ENCODE measurements at places on chromosomes 2 and 18.
A peak's percentile ranks its signal among the peaks of the same experiment; 100 is the strongest.

- no peaks in the 10 kb centered on the region for H3K36me3 ChIP-seq
- no peak overlapping the region for H3K4me3 ChIP-seq
- H3K27me3 ChIP-seq, result no peaks in the 10 kb centered on the region
These were observed 11.7 kb upstream of the SMAD7 start for GRCh38 chr18:48962252-48962993.

GRCh38 chr2:230949966-230950873, 25.2 kb upstream of the GPR55 start:
- no peaks in the 10 kb centered on the region for H3K4me1 ChIP-seq
- no peak overlapping the region for H3K27ac ChIP-seq
- H3K27me3 ChIP-seq, result no peaks in the 10 kb centered on the region
- DNase-seq, result no peak
- H3K4me3 ChIP-seq, result no peak overlapping the region

DNA sequence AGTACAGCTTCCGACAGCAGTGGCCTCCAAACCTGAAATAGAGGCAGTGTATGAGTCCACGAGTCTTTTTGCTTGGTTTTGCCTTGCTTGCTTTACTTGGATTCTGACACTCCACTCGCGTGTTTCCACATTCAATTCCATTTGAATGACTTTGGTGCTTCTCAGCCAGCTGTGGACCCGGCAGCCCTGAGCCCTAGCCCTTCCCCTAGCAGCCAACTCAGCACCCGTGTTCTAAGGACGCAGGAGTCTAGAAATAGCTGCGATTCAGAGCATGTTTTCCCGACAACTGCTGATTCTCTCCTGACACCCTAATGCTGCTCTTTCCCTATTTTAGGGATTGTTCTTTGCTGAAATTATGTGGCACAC, 20.6 kb downstream of the LRRFIP1 start:
- no peak overlapping the region for H3K27ac ChIP-seq
- H3K4me1 ChIP-seq, result no peaks in the 10 kb centered on the region
- no peaks in the 10 kb centered on the region for H3K36me3 ChIP-seq
- H3K4me3 ChIP-seq, result no peak overlapping the region
- DNase-seq, result no peak

DNA sequence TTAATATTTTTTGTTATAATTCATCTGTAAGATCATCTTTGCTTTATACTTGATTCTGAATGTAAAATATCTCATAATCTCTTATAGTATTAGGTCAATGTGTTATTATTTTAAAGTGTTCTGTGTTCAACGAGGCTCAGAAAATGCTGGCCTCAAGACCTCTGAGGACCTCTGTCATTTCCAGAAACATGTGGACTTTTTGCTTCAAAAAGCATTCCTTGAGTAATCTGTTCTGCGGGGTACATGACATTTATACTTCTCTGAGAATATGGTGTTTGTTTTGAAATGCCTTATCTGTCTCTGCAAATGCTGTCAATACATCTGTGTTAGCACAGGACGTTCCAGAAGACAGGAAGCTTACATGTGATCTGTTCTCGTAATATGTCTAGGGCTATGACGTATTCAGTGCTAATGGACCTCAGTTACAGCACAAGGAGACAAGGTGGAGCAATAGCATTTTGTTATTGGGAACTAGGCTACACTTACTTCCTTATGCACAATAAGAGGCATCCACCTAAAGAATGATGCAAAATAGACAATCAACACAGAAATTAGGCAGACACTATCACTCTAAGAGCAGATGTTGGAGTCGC, 37.6 kb upstream of the IL1RL1 start:
- DNase-seq, result no peak
- no peaks in the 10 kb centered on the region for H3K4me1 ChIP-seq
- H3K36me3 ChIP-seq, result no peaks in the 10 kb centered on the region
- no peaks in the 10 kb centered on the region for H3K27me3 ChIP-seq

DNA sequence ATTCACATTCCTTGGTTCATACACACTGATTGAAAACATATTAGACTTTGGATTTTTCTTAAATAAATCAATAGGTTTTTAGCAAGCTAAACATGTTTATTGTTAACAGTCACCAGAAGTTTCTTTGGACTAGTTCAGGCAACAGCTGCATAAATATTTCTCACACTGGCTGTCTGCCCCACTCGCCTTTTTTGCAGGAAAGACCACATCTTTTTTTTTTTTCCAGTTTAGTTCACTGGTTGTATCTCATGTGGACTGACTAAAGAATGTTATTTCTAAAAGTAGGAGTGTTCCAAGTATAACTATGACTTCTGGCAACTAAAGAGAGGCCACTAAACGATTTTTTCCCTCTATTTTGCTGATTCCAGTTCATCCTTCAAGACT, 31.1 kb downstream of the SLC40A1 start:
- H3K27ac ChIP-seq, result no peak overlapping the region
- H3K4me3 ChIP-seq, result no peak overlapping the region
- H3K27me3 ChIP-seq, result no peaks in the 10 kb centered on the region
- H3K36me3 ChIP-seq, result no peaks in the 10 kb centered on the region
- no peaks in the 10 kb centered on the region for H3K4me1 ChIP-seq
- no peak for DNase-seq

- no peak for DNase-seq
- no peaks in the 10 kb centered on the region for H3K4me1 ChIP-seq
- H3K36me3 ChIP-seq, result no peaks in the 10 kb centered on the region
- H3K27ac ChIP-seq, result no peak overlapping the region
- no peaks in the 10 kb centered on the region for H3K27me3 ChIP-seq
These were observed 43.5 kb downstream of the FBLN7 start for GRCh38 chr2:112181571-112182290.

DNA sequence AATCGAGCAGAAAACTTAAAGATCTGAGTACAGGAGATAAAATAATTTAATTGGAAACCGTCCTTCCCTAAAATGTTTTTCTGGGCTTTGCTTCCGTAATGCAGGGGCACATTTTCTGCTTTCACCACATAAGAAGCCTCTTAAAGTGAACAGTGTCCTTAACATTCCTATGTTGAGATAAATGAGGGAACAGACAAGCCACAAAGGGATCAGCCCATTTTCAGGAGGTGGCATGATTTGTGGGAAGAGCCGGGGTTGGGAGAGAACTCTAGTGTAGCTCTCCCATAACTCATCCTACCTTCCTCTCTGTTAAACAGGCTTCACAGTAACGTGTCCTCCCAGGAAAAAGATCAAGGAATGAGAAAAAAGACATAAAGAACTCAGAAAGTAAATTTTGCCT, 56.9 kb upstream of the ACVR1C start:
- no peaks in the 10 kb centered on the region for H3K4me1 ChIP-seq
- no peak overlapping the region for H3K4me3 ChIP-seq
- H3K36me3 ChIP-seq, result no peaks in the 10 kb centered on the region
- H3K27me3 ChIP-seq, result no peaks in the 10 kb centered on the region
- H3K27ac ChIP-seq, result no peak overlapping the region

DNA sequence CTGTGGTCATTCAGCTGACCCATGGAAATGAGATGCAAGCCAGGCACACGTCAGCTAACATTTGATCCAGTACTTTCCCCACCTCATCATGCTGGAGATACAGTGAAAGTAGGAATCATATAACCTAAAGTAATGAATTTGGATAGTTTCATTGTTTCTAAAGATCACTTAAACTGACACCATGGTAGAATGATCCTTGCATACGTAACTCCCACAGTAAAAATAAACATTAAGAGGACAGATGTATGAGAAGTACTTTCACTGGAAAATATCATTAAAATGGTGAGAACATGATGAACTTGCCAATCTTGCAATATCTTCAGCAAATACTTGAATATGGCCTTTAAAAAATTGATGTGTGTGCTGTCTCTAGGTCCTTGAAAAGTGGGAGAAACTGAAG, 85.4 kb downstream of the MAIP1 start:
- H3K27me3 ChIP-seq, result no peaks in the 10 kb centered on the region
- no peak overlapping the region for H3K4me3 ChIP-seq
- H3K4me1 ChIP-seq, result no peaks in the 10 kb centered on the region
- H3K27ac ChIP-seq, result no peak overlapping the region

- no peak overlapping the region for H3K27ac ChIP-seq
- peaks cover 3% of the 10 kb centered on the region for H3K27me3 ChIP-seq
These were observed 127.7 kb downstream of the DTNA start for GRCh38 chr18:34837769-34838272.

- H3K36me3 ChIP-seq, result peaks cover 18% of the 10 kb centered on the region
- no peak overlapping the region for H3K27ac ChIP-seq
- H3K4me3 ChIP-seq, result no peak overlapping the region
- DNase-seq, result no peak
These were observed 10.3 kb downstream of the NCK2 start for GRCh38 chr2:105754994-105755393.

- H3K4me3 ChIP-seq, result no peak overlapping the region
- no peaks in the 10 kb centered on the region for H3K27me3 ChIP-seq
- H3K27ac ChIP-seq, result no peak overlapping the region
- no peaks in the 10 kb centered on the region for H3K36me3 ChIP-seq
These were observed 327.2 kb downstream of the SATB2 start for GRCh38 chr2:199130501-199130900.

GRCh38 chr2:44942304-44943030, 965 bp downstream of the SIX3 start:
- H3K4me1 ChIP-seq, result no peaks in the 10 kb centered on the region
- H3K4me3 ChIP-seq, result peak overlapping the region; percentile 31
- H3K27ac ChIP-seq, result no peak overlapping the region
- DNase-seq, result peak; percentile 54
- no peaks in the 10 kb centered on the region for H3K36me3 ChIP-seq

DNA sequence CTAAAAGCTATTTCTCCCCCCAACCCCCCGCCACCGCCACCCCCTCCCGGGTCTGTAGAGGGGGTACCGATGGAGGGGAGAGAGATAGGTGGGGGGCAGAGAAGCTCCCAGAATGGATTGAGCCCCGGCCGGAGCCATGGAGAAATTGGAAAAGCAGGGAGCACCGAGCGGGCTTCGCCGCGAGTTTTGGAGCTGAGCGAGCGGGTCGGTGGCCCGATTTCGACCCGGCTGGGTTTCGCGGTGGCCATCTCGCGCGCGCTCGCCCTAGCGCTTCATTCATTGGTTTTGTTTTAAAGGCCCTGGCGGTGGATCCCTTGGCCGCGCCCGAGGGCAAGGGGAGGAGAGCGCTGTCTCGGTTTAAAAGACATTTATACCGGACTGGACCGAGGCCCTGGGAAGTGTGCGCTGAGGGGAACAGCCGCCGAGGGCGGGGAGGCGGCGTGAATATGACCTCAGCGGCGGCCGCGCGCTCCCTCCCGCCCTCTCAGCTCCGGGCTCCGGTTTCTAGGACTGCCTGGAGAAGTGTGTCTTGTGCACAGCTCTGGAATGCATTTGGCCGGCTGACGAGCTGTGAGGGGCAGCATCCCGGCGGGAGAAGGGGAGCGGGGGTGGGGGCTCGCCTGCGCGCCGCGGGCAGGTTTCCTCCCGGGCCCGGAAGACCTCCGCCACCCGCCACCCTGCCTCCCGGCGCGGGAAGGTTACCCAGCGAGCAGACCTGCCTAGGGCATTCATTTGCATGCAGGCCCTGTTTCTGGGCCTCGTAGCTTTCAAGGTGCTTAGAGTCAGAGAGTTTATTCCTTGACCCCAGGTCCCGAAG, 1.7 kb upstream of the SMAD7 start:
- peak overlapping the region; percentile 40 for H3K4me3 ChIP-seq
- DNase-seq, result no peak
- H3K36me3 ChIP-seq, result peaks cover 8% of the 10 kb centered on the region
- peaks cover 28% of the 10 kb centered on the region for H3K4me1 ChIP-seq
- peak overlapping the region; percentile 98 for H3K27ac ChIP-seq

GRCh38 chr18:12032786-12033642, 51.7 kb downstream of the IMPA2 start:
- no peaks in the 10 kb centered on the region for H3K27me3 ChIP-seq
- H3K27ac ChIP-seq, result no peak overlapping the region
- H3K4me1 ChIP-seq, result no peaks in the 10 kb centered on the region
- DNase-seq, result no peak
- no peaks in the 10 kb centered on the region for H3K36me3 ChIP-seq

- H3K27ac ChIP-seq, result no peak overlapping the region
- H3K36me3 ChIP-seq, result no peaks in the 10 kb centered on the region
- H3K27me3 ChIP-seq, result peaks cover 10% of the 10 kb centered on the region
These were observed 15.1 kb upstream of the LMAN1 start for GRCh38 chr18:59374128-59374527.

DNA sequence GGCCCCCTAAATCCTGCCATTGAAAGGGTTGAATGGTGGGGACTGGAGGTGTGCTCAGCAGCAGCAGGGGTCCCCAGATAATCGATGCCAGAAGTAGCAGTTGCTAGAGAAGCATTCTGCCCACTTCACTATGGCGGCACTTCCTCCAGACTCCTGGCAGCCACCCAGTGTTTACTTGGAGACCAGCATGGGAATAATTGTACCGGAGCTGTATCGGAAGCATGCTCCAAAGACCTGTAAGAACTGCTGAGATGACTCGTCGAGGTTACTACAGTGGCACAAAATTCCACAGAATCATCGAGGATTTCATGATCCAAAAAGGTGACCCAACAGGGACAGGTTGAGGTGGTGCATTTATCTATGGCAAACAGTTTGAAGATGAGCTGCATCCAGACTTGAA, 11.0 kb upstream of the GAREM2 start:
- H3K27me3 ChIP-seq, result no peaks in the 10 kb centered on the region
- H3K4me3 ChIP-seq, result no peak overlapping the region

DNA sequence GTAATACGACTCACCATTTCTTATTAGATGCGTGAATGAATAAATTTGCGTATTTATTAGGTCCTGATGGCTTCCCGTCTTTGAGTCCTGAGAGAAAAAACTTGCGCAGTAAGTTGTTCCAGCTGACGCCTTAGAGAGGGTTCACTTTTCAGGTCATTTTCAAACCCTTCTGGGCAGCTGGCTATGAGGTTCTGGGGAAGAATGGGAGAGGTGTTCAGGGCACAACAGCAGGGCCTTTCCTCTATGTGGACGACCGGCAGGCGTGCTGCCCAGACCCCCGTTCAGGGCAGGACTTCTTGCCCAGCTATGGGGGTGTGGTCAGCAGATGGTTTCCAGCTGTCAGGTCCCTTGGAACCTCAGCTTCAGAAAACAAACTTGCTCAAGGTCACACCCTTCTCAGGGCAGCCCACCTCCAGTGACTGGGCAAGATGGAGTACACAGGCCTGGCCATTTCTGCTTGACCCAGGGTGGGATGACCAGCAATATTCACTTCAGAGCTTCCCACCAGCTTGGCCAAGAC, 61.1 kb upstream of the TNP1 start:
- H3K27me3 ChIP-seq, result no peaks in the 10 kb centered on the region
- H3K4me3 ChIP-seq, result no peak overlapping the region
- no peak for DNase-seq
- no peaks in the 10 kb centered on the region for H3K36me3 ChIP-seq

DNA sequence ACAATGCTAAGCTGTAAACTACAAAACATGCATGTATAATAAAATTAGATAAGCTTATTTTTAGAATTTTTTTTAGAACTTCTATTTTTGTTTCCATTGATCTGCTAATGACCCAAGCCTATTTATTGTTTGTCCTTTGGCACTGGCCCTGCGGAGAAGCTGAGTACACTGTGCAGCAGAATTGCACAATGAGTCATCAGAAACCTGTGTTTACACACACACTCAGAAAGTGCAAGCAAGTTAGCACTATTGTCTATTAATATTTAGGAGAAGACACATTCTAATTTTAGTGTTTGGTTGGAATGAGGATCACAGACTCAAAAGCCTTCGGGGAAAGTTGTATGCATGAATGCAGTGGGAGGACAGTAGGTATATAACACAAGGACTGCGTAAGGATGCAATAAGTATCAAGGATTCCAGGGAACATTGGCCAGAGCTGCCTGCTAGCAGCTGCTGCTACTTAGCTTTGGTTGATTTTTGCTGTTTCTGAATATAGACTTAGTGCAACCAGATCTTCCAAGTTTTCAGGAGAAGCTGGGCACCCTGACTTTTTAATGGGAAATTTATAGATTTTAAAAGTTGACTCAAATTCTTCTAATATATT, 128.2 kb downstream of the KCNH7 start:
- H3K36me3 ChIP-seq, result no peaks in the 10 kb centered on the region
- no peaks in the 10 kb centered on the region for H3K27me3 ChIP-seq
- no peak for DNase-seq
- H3K27ac ChIP-seq, result no peak overlapping the region
- no peak overlapping the region for H3K4me3 ChIP-seq
- H3K4me1 ChIP-seq, result no peaks in the 10 kb centered on the region
